ENCODE measurements at places on chromosomes 5 and 9.

- no peak for DNase-seq
Measured at GRCh38 chr5:17426104-17426749, 71.8 kb upstream of the TAF11L2 start.

GRCh38 chr5:146758938-146759337 lies 119.6 kb downstream of the PPP2R2B start:
- no peak for DNase-seq

DNA sequence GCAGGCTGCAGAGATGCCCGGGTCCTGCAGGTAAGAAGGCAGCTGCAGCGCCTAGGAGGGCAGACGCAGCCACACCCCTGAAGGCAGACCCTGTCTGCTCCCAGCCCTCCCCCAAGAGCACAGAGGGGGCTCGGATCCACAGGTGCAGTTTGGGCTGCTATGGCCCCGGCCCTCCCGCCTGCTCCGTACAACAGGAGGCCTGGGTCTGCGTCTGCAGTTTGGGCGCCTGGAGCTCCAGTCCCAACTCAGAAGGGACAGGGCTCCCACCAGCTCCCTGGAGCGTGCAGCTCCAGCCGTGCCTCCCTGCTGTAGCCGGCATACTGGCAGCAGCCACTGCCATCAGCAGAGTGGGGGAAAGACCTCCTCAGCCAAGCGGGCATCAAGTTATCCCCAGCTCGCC lies 30.5 kb downstream of the BTNL9 start:
- no peak for DNase-seq

DNA sequence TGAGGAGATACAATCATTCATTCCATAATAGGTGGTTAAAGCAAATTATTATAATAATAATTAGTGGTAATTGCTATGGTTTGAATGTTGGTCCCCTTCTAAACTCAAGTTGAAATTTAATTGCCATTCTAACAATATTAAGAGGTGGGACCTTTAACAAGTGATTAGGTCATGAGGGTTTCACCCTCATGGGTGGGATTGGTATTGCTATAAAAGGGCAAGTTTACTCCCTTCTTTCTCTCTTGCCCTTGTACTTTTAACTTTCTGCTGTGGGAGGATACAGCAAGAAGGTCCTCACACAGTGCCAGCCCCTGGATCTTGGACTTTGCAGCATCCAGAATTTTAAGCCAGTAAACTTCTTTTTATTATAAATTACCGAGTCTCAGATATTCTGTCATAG lies 101.9 kb upstream of the PARP8 start:
- no peak for DNase-seq

- no peak for DNase-seq
Measured at GRCh38 chr5:126976520-126977172, 53.7 kb downstream of the MARCHF3 start.

All from cortex of kidney (tissue), 1 donor.